ENCODE measurements at places on chromosomes 2 and 18. TPM values are rescaled to one million over a fixed set of nuclear protein-coding genes. Genes with fewer than 3 reads are reported as not detected.

Gene SULT1C3
- total RNA-seq, result not detected

GRCh38 chr2:64792300-64792699 lies 138.6 kb upstream of the SERTAD2 start:
- ATAC-seq, result no peak

DNA sequence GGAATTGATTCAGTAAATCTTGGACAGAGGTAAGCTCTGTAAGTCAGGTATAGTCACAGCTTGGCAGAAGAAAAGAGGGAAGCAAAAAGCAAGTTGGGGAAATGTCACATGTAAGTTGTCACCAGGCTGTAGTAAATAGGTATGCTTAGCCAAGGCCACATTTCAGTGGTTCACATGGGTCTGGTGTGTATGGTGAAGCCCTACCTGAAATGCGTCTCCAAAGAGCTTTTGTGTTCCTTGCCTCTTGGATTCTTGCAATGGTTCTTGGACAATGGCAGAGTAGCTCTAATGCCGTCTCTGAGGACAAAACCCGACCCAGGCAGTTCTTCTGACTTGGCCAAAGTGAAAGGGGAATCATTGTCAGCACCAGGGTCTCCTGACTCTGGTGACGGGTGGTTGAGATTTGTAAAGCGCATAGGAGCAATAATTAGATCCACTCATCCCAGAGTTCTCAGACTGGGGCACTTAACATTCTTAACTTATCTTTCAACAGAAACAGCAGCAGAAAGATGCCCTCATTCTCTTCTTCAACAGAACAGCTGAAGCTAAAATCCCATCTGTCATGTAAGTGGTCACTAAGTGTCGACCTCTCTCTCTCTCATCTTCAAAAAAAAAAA lies 34.4 kb upstream of the RPL37A start:
- no peak for ATAC-seq

DNA sequence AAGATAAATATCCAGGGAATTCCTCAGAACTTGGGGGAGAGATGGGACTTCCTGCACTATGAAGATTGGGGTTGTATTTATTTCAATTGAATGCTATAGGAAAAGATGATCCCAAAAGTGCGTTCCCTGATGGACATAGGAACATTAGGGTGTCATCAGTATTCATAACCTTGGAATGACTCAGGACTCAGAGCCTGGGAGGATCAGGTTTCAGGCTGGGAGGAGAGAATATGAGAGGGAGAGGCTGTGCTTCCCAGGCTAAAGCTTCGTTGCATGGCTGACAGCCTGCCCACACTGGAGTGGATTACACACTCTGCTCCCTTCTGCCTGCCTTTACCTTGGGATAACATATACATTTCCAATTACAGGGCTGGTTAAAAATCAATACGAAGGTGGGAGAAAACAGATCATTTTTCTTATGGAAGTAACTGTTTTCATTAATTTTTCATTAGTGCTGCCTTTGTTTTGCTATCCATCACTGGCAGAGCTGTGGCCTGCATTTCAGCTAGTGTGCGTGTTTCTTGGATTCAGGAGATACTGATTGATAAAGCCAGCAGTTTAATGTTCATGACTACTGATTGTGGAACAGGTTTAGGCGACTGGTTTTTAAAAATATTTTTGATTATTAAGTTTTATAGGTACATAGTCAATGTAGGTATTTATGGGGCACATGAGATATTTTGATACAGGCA lies 118.7 kb downstream of the KCTD1 start:
- ATAC-seq, result no peak

- ATAC-seq, result no peak
These were observed 49.9 kb upstream of the HS6ST1 start for GRCh38 chr2:128368437-128369107.

GRCh38 chr18:50080932-50081560 lies 113.9 kb downstream of the MYO5B start:
- ATAC-seq, result no peak

GRCh38 chr2:157696036-157696435 lies 67.4 kb upstream of the ACVR1C start:
- ATAC-seq, result no peak

Gene TIGD1
- 7.7 TPM for total RNA-seq

DNA sequence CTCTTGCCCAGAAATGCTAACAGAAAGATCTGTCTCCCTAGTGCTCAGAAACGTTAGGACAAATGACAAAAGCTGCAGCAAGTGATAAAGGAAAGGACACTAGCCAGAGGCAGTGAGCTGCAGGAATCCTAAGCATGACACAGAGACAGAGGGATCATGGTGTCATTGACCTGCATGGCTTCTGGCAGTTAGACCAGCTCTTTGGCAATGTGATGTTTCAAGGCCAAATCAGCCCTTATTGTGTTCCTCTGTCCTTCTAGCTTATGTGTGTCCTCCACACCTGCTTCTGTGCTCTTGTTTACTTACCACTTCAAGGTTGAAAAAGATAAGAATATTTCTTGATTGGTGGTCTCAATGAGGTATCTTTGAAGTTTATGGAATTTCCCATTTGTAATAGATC lies 120.8 kb downstream of the RHBDD1 start:
- ATAC-seq, result no peak

Data from activated T-helper 17 cell treated with anti-CD3 and anti-CD28 coated beads, Interleukin-2, amount 50 U/mL, for 72 hours (primary cell).